Hypothalamus (tissue), 51 donors: ENCODE measurements at places on chromosomes 1 and 21.
A peak's percentile ranks its signal among the peaks of the same experiment; 100 is the strongest.

DNA sequence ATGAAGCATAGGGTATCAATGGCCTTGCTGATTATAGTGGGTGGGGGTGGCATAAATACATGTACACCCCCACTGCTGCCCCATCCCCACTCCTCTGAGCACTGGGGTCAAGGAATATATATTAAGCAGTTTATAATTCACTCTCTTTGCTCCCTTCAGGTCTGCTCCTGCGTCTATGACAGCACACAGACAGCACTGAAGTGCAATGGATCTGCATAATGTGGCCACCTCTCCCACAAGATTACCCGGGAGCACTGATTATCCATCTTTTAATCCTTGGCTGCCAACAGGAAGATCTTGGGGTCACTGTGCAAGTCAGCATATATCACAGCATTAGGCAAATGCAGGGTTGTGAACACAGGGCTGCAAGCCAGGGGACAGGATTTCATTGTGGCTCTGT, 19.3 kb downstream of the RXRG start:
- DNase-seq: no peak

DNA sequence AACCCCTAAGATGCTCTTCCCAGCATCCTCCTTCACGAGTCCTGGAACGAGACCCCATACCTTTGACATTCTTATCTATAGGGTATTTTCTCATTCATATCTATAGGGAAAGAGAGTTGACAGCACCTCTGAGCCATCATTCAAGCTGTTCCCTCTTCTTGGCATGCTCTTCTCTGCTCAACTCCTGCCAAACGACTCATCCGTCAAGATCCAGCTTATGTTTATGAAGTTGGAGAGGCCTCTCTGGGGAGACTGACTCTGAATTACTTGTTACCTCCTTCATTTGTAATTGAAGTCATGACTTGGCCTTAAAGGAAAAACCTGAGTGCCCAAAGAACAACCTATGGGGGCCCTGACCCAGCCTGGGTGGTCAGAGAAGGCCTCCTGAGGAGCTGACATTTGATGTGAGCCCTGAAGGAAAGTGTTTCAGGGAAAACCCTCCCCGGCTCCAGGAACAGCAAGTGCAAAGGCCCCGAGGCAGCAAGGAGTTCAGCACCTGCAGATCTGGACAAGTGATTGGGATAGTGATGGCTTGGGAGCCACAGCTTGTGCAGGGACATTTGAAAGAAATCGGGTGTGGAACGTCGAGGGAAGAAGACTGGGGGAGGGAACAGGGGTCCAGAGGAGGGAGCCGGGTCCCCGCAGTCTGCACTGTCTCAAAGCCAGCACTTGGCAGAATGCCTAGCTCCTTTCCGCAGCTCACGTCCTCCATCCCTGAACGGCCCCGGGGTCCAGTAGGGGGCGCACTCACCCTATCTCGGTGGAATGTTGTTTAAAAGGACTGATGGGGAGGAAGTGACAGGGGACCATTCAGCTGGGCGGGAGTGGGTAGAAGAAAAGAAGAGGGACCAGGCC, 14.0 kb upstream of the CDA start:
- peak; percentile 7 for DNase-seq

GRCh38 chr1:165641231-165641987, 10.4 kb downstream of the MGST3 start:
- no peak for DNase-seq

- no peak for DNase-seq
Observed at GRCh38 chr1:97006044-97006661, 284.6 kb downstream of the PTBP2 start.

DNA sequence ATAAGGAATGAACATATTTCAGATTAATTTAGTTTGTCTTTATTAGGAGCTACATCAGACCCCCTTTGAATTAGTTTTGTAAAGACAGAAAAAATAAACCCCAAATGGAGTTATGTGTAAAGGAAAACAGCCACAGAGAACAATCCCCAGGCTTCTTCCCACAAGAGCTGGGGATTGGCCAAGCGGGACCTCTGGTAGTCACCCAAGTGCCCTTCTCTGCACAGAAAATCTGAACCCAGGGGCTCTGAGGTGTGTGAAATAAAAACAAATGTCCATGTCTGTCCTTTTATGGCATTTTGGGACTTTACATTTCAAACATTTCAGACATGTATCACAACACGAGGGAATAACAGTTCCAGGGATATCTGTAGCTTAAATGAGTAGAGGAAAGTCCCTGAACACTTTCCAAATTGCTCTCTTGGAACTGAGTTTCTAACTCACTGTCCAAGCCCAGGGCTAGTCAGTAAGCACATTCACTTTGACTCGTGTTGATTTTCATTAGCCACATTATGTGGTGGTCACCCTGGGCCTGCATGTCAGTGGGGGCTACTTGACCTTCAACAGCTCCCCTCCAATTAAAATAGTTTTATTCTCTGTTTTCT, 22.5 kb downstream of the DPT start:
- no peak for DNase-seq

DNA sequence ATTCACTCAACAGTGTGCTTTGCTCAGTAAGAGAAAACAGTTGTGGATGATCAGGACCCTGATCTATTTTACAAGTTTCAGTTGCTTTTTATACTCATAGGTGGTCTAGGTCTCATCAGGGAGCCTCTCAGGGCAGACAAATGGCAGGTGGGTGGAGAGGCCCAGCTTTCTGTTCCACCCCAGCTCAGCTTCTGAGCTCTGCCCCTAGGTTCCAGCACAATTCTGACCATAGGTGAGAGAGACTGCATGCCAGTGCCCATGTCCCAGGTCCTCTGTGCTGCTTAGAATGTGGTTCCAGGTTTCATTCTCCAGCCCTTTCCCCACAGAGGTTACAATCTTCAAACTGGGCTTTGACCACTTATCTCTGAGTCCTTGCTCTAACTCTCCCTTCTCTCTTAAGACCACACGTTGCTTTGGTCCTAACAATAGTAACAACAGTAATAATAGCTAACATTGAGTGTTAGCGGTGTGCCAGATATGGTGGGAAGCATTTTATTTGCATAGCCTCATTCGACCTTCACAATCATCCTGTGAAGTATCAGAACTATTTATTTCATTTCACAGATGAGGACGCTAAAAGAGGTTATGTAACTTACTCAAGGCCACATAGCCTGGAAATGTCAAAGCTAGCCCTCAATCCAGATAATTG, 19.6 kb upstream of the DUSP10 start:
- no peak for DNase-seq

DNA sequence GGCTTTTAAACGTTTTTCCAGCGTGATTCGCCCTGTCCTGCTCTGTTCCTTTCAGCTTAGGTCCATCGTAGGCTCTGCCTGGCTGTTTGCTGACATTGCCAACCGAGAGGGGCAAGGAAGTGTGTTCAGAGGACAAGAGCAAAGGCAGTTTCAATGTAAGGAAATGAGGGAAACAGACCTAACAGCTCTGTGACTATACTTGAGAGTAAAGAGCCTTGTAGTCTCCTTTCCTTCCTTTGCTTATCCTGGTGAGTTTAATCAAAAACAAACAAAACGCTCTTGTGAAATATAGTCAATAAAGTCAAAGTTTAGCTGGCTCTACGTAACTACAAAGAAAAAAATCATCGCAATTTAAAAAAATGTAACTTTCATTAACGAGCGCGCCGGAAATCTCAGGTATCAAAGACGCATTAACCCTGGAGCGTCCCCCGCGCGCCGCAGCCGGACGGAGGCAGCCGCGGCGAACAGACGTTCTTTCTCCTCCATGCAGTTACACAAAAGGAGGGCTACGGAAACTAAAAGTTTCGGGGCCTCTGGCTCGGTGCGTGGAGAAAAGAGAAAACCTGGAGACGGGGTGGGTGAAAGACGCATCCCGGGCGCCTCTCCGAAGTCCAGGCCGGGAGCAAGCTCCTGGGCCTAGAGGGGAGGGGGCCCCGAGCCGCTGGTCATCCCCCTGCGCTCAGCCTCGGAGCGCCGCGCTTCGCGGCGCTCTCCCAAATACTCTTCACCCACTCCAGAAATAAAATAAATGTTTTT, 617 bp upstream of the ADGRL2 start:
- DNase-seq: no peak

DNA sequence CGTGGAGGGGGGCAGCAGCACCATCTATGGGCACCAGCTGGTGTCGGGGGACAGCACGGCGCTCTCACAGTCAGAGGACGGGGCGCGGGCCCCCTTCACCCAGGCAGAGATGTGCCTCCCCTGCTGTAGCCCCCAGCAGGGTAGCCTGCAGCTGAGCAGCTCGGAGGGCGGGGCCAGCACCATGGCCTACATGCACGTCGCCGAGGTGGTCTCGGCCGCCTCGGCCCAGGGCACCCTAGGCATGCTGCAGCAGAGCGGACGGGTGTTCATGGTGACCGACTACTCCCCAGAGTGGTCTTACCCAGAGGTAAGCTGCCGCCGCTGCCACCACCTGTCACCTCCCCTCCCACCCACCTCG, 106.2 kb upstream of the VAMP3 start:
- DNase-seq: no peak

- DNase-seq: no peak
Observed at GRCh38 chr1:160432371-160432786, 32.0 kb downstream of the VANGL2 start.

DNA sequence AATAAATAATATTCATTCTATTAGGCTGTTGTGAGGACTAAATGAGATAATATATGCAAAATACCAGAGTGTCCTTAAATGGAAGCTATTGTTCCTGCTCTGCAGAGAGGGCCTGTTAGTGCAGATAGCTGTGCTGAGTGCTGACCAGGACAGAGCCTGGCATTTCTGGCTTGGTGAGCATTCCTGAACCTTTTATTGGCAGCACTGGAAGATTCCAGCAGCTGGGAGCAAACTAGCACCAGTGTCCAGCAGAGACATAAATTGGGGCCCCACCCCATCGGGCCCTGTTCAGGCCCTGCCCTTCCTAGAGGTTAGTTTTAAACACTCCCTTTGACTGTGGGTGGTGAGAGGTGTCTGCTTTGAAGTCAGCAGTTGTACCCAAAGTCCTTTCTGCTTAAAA, 85.9 kb upstream of the GADD45A start:
- DNase-seq: no peak

DNA sequence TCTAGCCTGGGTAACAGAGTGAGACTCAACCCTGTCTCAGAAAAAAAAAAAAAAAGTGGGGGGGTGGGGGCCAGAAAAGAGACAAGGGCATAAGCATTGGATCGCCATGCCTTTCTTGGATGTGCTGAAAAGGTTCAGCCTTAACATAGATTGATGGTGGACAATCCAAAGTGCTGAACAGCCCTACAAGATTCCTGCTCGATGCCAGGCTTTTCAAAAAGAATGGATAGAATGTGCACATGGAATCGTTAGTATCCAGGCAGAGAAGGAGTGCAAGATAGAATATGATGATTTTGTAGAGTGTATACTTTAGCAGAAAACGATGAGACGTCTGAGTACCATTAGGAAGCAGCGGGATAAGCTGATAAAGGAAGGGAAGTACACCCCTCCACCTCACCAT, 10.9 kb upstream of the COA7 start:
- DNase-seq: no peak

- DNase-seq: no peak
Observed at GRCh38 chr21:44533121-44533890, 6.7 kb downstream of the KRTAP10-1 start.

GRCh38 chr1:44151808-44152207, 10.4 kb upstream of the KLF18 start:
- DNase-seq: no peak

DNA sequence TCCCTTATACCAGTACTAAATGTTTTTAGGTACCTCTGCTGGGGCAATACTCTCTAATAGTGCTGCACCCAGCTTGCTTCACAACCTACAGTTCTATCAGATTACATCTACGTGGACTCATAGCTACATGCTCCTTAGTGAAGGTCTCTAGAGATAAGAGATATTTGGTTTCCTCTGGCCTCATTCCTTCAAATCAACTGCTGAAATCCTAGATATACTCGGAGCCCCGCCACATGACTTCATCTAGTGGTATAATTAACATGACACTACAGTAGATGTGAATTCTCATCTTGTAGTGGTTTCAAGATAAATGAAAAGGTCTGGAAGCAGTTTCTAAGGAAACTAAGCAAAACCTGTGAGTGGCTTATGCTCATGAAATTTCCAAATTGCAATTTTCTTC, 115.4 kb downstream of the SMYD2 start:
- DNase-seq: no peak

GRCh38 chr1:230825761-230826160, 42.6 kb downstream of the C1orf198 start:
- no peak for DNase-seq

GRCh38 chr1:64539781-64540218, 69.9 kb downstream of the CACHD1 start:
- no peak for DNase-seq

DNA sequence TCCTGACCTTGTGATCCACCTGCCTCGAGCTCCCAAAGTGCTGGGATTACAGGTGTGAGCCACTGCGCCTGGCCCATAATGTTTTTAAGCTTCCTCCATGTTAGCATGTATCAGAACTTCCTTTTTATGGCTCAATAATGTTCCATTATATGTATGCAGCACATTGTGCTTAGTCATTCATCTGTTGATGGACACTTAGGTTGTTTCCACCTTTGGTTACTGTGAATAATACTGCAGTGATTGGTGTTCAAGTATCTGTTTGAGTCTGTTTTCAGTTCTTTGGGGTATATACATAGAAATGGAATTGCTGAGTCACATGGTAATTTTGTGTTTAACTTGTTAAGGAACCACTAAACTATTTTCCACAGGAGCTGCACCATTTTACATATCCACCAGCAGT, 17.7 kb downstream of the CMPK1 start:
- DNase-seq: no peak
